ENCODE measurements at places on chromosomes 3 and 15.

GRCh38 chr3:120670576-120670975, 11.5 kb downstream of the HGD start:
- no peak for DNase-seq

- no peak for DNase-seq
Measured at GRCh38 chr3:129593230-129593594, 13.3 kb downstream of the PLXND1 start.

- DNase-seq = no peak
Measured at GRCh38 chr3:43071313-43071893, 34.5 kb downstream of the POMGNT2 start.

DNA sequence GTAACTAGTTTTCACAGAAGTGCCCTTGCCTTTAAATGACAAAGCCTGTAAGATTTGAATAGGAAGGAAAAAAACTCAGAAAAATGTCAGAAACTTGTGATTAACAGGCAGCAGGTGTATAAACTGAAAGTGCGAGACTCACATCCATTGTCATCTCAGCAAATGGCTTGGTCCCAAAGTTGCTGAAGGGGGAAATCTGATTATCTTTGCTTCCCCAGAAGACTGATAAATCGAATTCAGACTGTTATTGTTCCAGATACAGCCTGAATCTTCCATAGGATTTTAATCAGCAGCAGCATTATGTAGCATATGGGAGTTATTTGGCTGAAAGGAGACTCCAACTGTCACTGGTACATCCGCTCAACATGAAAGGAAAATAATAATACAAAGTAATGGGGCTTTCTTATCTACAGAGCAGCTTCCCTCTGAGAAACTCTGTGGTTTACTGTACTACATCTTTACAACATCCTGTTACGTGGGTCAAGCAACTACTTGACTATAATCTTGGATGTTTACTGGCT, 550.4 kb upstream of the CCDC54 start:
- no peak for DNase-seq

DNA sequence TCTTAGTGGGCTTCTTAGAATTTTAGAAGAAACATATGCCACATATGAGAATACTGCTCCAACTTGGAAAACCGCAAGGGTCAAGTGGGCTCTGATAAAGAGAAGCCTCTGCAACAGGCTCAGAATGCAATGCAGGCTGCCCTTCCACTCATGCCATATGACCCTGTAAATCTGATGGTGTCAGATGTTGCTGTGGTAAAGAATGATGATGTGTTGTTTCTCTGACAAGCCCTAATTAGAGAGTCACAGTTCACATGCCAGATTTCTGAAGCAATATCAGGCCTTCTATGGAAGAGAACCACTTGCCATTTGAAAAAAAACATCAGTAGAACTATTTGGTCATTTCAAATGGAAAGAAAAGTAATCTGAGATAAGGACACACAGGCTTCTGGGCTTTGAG, 749.6 kb downstream of the AGBL1 start:
- DNase-seq = no peak

DNA sequence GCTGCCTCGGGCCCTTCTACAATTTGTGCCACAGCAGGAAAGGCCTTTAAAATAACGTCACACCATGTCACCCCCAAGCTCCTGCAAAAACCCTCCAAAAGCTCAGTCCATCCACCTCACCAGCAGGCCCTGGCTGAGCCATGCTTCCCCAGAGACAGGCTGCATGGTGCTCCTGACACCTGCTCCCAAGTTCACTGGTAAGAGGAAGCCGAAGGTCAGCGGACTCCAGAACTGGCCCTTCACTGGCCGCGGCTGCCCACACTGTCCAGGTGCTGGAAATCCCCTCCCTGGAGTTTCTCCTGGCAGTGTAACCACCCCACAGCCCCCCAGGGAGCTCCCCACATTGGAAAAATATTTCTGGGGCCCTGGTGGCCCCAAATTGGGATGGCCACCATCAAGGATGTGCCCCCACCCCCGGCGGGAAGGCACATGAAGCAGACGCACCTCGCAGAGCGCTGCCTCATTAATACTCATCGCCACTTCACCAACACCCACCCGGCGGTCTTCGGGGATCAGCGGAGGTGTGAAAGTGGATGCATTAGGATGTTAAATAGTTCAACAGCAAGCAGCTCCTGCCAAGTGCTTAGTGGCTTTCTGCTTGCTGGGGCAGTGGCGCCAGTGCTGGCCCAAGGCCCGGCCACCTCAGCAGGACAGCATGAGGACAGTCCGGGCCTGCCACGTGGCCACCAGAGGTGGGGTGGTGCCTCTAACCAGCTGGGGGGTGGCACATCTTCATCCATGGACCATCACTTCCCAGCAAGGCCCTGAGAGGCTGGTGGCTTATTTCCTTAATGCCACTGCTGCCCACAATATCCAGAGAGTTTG, 146.1 kb upstream of the IQSEC1 start:
- DNase-seq = no peak

- no peak for DNase-seq
Measured at GRCh38 chr3:171895291-171895690, 52.1 kb downstream of the TMEM212 start.

- DNase-seq = no peak
Measured at GRCh38 chr3:70702132-70702531, 389.7 kb upstream of the MDFIC2 start.

- peak; percentile 54 for DNase-seq
Measured at GRCh38 chr3:27712136-27713077, 9.7 kb downstream of the EOMES start.

GRCh38 chr3:97264180-97264579, 449.8 kb downstream of the EPHA6 start:
- DNase-seq = no peak

- DNase-seq = no peak
Measured at GRCh38 chr15:51139091-51139490, 44.4 kb upstream of the TNFAIP8L3 start.

DNA sequence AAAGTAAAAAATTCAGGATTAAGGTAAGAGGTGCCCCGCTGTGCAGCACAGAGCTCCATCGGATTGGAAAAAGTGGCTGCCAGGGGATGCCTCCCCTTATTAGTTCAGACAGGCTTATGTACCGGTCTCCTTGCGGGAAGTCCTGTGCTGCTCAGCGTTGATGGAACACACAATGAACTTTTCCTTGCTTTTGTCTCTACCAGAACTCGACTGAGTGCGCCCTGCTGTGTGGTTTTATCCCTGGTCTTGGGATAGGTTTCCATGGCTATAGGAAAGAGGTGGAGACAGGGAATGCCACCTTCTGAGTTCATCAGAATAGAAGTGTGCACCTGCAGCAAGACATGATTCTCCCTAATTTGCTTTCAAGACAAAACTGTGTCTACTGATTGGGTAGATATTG, 745.9 kb upstream of the CFAP20DC start:
- no peak for DNase-seq

DNA sequence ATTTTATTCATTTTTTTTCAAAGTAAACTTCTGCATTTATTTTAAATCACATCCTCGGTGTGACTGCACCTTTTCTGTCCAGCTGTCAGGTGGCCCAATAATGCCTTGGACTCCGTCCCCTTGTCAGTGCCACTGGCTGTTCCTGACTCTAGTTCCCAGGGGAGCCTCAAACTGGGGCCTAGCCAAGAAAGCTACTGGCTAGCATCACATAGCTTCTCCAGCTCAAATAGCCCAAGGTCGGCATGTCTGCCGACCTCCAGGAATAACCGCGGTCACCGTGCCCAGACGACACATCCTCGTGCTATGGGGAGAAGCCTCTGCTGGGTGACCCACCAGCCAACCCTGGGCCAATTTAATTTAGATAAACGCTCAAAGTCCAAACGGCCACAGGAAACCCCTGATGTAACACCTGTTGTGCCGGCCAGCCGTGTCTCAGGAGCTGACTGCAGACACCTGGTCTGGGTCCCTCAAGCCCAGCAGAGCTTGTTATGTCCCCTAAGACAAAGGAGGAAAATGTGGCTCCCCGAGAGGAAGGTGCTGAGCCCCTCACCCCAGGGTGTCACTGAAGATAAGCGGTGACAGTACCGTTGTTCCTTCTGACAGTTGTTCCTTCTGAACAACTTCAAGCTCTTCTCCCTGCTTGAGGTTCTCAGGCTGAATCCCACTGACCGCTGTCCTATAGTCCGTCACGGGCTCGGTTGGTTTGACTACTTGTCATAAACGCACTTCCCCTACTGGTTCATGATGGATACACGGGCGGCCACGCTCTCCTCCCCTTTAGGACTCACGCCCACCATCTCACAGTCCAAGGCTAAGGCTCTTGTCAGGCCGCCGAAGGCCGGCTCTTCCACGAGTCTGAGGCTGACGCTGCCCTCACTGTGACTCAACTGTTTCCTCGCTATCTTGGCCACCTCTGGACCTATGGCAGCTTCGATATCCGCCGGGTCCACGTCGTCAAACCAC, 126.2 kb downstream of the KLF13 start:
- no peak for DNase-seq

DNA sequence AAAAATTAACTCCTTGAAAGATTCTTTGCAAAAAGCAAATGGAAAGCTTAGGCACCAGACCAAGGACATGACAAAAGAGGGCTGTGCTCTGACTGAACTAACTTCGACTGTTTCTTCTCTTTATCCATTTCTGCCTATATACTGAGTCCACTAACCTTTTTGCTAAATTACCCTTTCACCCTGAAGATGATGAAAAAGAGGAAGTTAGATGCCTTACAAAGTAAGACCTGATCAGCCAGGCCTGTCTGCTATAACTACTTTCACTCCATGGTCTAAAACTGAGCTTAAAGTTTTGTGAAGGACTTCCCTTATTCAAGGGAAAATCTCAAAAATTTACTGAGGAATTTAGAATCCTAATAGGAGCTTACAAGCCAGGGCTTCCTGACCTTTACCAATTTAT, 6.2 kb upstream of the IGSF10 start:
- no peak for DNase-seq

GRCh38 chr3:129013491-129013891, 12.4 kb downstream of the EFCC1 start:
- DNase-seq = no peak

GRCh38 chr3:46701181-46701939, at the start of gene TMIE:
Gene TMIE (plus strand): TSS chr3:46701392. CDS start chr3:46701488, 96 bp downstream.
- no peak for DNase-seq

- no peak for DNase-seq
Measured at GRCh38 chr3:47250309-47251060, 32.1 kb downstream of the KIF9 start.

GRCh38 chr15:74191798-74192197, 10.8 kb downstream of the STRA6 start:
- no peak for DNase-seq

- DNase-seq = no peak
Measured at GRCh38 chr3:44984335-44984734, 8.3 kb downstream of the EXOSC7 start.

DNA sequence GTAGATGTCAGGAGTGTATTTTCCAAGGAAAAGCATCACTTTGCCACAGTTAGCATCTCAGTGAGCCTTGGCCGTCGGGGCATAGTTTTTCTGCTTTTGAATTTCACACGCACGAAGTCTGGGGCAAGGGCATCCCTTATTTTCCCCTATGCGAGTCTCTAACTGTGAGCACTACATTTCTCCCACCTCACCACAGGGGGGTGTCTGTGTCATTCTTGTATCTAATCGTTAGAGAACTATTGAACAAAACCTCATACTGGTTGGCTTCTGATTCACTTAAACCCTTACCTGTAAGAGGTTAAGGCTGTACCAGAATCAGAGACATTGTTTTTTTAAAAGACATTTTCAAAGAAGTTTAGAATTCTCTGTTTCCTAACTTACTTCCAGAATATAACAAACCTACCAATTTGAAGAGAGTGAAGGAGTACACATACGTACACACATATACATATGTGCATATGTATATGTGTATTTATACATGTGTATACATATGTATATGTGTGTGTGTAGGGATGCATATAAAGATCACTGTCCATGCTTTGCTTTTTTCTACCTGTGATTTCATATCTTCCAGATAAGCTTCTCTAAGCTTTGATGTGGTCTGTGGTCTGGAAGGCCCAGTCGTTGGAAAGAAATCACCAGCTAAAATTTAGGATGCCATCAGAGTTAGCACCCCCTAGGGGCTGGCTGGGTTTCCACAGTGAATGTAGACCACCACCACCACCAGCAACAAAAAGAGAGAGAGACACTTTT, 49.4 kb downstream of the MYZAP start:
- no peak for DNase-seq

DNA sequence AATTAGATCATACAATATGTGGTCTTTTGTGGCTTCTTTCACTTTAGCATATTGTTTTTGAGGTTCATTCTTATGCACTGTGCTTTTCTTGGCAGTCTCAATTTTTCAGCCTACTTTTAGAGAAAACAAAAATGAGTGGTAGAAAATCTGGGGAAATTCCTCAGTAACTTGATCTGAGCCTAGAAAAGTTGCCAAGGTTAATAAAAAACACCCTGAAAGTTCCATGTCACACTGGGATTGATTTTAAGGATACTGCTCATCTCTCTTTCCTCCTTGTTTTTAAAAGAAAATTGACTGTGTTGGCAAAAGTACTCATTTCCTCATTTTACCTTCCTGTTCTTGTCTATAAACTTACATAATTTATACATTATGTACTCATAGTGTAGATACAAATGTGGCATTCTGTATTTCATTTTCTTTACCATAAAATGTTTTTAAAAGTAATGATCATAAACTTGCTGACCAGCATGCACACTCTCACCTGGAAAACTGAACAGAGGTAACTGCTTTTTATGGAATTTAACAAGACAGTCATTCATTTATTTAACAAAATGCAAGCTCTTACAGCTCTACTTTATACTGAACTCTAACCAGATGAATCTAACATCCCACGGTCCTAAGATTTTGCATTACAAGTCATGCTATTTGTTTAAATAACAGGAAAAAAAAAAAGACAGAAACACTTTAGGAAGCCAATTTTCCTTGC, 28.6 kb upstream of the SH3BP5 start:
- DNase-seq = no peak

GRCh38 chr3:73733746-73734145, 109.0 kb upstream of the PDZRN3 start:
- no peak for DNase-seq

- DNase-seq = no peak
Measured at GRCh38 chr3:2927259-2927658, 182.9 kb downstream of the IL5RA start.

DNA sequence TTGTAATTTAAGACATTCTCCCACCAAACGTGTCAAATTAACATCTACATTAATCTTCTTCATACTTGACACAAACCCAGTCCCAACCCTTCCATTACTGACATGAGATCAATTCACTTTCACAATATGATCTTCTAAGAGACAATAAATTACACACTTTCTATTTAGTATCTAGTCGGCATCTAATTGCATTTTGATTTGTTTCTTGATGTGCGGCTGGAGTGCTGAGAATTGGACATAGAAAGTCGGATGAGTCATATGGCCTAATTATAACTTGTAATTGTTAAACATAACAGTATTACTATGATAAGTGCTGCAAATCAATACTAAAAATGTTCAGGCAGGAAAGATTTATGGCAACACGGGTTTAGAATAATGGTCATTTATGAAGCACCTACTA, 78.4 kb upstream of the RORA start:
- DNase-seq = no peak

DNA sequence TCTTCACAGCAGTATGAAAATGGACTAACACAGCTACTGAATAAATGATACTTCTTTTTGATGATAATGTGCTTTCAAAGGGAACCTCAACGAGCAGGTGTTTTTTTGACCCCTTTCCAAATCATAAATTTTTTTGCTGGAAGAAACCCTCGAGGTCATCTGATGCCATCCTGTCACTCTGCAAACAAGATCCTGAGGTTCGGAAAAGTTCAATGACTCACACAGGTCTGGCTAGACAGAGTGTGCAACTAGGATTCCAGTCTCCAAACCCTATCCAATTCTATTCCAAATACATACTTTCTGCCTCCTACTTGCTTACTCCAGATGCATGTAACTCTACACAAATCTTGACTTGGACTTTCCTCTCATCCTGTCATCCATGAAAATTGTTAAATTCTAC, 124.7 kb downstream of the NEDD4 start:
- no peak for DNase-seq
